ENCODE measurements at places on chromosomes 13 and 19. TPM values are rescaled to one million over a fixed set of nuclear protein-coding genes. Genes with fewer than 3 reads are reported as not detected.

Gene ZNF667
- 2.8 TPM for total RNA-seq

Gene GZMM
- not detected for total RNA-seq

Gene NANOS3
- total RNA-seq: not detected

Gene FBXO46
- total RNA-seq: 12.8 TPM

Gene TMPRSS9
- 0.26 TPM for total RNA-seq

Gene ZNF221
- total RNA-seq: 15.8 TPM

Gene AP2S1
- 198 TPM for total RNA-seq

Gene NKG7
- total RNA-seq: not detected

Gene PDCD2L
- 22.6 TPM for total RNA-seq

Gene LSR
- 1.4 TPM for total RNA-seq

Gene FLT3LG
- 3.5 TPM for total RNA-seq

Gene RNASEH2B
- total RNA-seq: 38.1 TPM

Gene ENOX1
- total RNA-seq: 2.8 TPM

Gene TMEM221
- 0.13 TPM for total RNA-seq

Gene PCDH8
- total RNA-seq: not detected

Gene ZNF486
- total RNA-seq: 6.5 TPM

Gene NKPD1
- total RNA-seq: under 0.01 TPM

Gene YJEFN3
- 0.26 TPM for total RNA-seq

Gene ONECUT3
- total RNA-seq: not detected

Gene NUP58
- 35.3 TPM for total RNA-seq

Gene GPR12
- total RNA-seq: not detected

Gene IRF2BP1
- total RNA-seq: 36.7 TPM

Gene TINCR
- total RNA-seq: not detected

Gene FAM124A
- total RNA-seq: 1.2 TPM

Gene GFY
- total RNA-seq: not detected

Gene RXFP2
- not detected for total RNA-seq

Gene CYP2A6
- total RNA-seq: not detected

Gene ZNF701
- 7.5 TPM for total RNA-seq

Gene PSG4
- not detected for total RNA-seq

Gene TMEM150B
- not detected for total RNA-seq

Gene PRRG2
- total RNA-seq: 2.1 TPM
